ENCODE measurements at places on chromosomes 5 and 9.

- DNase-seq, result peak; percentile 63
Observed at GRCh38 chr5:67983251-67984110, 232.1 kb upstream of the PIK3R1 start.

DNA sequence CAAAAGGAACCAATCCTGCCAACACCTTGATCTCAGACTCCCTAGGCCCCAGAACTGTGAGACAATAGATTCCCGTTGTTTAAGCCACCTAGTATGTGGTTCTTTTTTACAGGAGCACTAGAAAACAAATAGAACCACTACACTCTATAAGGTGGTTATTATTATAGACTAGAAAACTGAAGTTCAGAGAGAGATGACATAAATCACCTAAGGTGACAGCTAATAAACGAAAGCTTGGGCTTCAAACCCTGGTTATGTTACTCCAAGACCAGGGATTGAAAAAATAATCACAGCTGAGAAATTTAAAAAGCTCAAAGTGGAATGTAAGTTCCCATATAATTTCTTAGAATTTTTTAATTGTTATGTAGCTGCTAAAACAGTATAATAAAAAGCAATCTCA lies 716.2 kb upstream of the DMAC1 start:
- DNase-seq, result no peak

DNA sequence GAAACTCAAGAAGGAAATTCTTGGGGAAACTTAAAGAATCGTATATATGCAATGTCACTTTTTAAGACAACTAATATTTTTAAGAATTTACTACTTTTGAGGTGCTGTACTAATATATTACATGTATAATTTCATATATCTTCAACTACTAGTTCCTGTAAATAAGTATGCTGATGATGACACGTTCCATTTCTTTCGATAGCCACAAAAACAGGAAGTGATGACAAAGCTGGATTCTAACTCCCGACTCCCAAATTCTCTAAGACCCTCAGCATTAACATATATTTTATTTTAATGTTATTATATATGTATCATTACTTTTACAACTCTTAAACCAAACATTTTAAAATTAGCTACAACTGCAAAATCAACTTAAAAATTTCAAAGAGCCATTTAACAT lies 74.8 kb downstream of the STK32A start:
- no peak for DNase-seq

DNA sequence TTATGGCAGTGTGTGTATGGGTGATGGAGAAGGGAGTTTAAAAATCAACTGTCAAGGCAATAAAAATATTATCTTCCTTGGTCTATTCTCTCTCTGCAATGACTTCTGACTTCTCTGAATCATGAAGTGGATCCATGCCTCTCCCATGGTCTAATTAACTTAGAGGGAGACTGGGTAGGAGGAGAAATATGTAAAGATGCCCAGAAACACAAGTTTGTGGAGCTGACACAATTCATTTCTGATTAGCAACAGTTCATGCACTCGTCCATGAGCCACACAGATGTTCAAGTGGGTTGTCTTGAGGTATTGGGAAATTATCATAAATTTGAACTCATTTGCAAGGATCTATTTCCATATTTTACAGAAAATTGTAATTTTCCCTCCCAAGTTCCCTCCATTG lies 38.1 kb downstream of the INSYN2B start:
- DNase-seq, result peak; percentile 50

- DNase-seq, result peak; percentile 62
Observed at GRCh38 chr9:13358128-13358527, 78.6 kb upstream of the MPDZ start.

DNA sequence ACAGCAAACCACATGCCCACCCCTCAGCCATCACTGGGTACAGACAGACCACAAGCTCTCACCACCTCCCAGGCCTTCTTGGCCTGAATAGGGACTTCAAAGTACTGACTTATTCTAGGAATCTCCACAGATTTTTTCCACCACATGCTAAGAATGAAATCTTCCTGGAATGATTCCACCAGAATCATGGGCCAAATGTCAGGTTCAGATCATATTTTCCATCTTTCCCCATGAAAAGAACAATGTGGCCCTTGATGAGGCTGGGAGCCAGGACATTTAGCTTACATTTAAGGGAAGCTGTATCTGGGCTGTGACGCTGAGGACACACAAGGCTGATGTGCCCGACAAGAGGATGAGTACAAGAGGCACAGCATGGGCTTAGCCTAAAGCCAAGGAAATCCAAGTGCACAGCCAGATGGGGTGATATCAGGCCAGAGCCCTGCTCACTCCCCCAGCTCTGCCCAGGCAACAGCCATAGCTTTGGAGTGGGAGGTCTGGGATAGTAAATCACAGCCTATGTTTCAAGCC lies 28.1 kb downstream of the ACSL6 start:
- no peak for DNase-seq

DNA sequence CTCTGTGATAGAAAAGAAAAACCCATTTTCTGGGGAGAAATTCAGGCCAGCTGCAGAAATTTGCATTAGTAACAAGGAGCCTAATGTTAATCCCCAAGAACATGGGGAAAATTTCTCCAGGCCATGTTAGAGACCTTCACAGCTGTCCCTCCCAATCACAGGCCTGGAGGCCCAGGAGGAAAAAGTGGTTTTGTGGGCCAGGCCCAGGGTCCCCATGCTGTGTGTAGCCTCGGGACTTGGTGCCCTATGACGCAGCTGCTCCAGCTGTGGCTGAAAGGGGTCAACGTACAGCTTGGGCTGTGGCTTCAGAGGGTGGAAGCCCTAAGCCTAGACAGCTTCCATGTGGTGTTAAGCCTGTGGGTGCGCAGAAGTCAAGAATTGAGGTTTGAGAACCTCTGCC lies 27.0 kb upstream of the C7 start:
- no peak for DNase-seq
